ENCODE measurements at places on chromosomes 7 and 10.

- DNase-seq, result no peak
These were observed 35.5 kb downstream of the POM121L12 start for GRCh38 chr7:53070883-53071282.

DNA sequence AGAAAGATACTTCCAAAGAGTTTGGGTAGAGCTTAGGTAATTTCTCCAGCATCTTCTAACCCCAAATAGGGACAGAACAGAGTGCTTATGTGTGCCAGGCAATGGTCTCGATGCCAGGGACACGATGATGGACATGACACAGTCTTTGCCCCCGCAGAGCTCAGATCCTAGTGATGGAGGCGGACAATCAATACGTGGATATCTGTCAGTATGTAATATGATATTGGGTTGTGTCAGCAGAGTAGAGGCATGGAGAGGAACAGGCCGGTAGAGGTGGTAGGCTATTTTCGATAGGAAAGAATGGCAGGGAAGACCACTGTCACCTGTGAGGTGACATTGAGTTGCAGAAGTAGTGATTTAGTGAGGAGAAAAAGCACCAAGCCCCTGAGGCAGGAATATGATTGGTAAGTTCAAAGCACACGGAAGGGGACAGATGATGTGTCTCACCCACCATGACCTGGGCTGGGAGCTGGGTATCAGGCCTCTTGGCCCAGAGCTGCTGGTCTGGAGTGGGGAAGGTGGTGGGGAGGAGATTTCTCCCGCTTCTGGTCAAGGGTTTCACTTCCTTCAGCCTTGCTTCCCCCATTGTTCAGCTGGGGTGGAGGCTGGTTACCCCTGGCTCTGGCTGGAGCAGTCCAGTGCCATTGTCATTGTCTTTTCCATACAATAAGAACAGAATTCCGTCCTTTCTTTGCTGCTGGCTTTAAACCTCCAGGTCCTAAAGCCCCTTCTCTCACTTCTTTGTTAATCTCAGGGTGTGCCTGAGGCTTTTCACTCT is 36.0 kb upstream of the SRGN start:
- DNase-seq, result no peak

DNA sequence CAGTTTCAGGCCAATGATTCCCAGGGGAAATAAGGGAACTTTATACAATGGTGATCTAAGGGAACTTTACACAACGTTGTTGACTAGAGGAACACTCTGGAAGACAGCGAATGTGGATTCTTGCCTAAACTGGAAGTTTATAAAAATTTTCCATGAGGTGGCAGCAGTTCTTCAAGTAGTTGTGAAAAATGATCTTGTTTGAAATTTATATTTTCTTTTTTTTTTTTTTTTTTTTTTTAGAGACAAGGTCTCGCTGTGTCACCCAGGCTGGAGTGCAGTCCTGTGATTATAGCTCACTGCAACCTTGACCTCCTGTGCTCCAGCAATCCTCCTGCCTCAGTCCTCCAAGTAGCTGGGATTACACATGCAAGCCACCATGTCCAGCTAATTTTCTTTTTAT is 32.1 kb upstream of the GTF2I start:
- peak; percentile 61 for DNase-seq

DNA sequence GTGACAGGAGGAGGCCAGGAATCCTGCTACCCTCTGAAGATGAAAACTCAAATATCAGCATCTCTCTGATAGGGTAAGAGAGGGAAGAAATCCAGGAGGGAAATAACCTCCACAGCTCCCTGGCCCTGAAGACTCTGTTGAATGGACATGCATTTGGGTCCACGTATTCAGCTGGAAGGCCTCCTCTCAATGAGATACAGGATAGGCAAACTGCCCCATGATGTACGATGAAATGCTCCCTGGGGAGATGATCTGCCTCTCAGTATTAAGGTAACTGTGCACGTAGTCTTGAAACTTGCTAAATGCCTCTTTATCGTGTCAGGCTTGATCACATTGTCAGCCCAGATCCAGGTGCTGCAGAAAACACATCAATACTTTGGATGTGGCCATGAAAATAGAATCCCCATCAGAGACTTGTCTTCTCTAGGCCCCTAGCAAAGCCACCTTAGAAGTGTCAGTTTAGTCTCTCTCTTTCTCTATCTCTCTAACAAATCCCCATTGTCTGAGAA is 384.0 kb downstream of the KCNMA1 start:
- no peak for DNase-seq

DNA sequence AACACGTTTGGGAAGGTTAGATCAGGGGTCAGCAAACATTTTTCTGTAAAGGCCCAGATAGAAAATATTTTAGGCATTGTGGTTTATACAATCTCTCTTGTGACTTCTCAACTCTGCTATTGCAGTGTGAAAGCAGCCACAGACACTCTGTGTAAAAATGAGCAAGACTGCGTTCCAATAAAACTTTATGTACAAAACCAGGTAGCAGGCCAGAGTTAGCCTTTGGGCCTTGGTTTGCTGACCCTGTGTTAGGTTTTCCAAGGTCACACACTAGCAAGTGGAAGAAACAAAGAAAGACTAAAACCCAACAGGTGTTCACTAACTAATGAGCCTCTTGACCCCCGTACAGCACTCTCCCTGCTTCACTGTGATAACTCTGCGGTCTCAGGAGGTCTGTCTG is 14.9 kb upstream of the PAXIP1 start:
- no peak for DNase-seq

DNA sequence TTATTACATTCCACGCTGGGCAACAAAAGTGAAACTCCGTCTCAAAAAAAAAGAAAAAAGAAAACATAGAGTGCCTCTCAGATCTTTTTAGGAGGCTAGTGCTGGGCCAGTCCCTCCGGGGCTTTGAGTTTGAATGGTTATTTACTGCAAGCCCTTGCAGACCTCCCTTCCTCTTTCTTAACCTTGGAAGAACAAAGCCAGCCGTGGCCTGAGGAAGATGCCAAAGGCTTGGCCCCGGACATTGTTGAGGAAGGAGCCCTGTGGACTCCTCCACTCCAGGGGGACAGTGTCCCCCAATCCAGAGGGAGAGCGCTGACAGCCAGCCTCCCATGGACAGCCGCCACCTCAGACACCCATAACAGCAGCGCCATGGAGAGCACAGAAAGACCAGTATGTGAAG is 5.0 kb downstream of the TSPAN33 start:
- no peak for DNase-seq

- DNase-seq, result peak; percentile 29
These were observed 24.9 kb upstream of the FAM180A start for GRCh38 chr7:135773464-135773863.

- DNase-seq, result peak; percentile 76
These were observed 824.5 kb downstream of the TYW1 start for GRCh38 chr7:67821116-67821515.

DNA sequence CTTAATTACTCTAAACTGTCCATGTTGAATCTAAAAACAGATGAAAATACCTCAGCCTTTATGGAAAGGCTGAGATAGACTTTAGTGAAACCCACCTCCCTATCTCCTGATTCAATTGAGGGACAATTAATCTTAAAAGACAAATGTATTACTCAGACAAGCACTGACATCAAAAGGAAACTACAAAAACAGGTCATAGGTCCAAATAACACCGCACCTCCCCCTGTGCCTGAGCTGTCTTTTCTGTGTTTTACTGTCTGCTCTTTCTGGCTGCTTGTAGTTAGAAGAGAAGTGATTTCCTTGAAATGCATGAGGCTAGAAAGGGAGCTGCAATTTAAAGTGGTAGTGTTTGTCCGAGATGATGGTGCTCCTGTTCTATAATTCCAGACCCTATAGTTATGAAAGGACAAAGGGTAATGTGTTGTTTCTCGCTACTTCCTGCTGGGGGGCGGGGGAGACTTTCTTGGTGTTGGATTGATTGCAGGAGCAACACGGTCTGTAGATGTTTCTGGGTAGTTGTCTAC is 16.0 kb downstream of the AKR1C8 start:
- no peak for DNase-seq

GRCh38 chr7:151721236-151721635 is 155.7 kb downstream of the PRKAG2 start:
- DNase-seq, result no peak

DNA sequence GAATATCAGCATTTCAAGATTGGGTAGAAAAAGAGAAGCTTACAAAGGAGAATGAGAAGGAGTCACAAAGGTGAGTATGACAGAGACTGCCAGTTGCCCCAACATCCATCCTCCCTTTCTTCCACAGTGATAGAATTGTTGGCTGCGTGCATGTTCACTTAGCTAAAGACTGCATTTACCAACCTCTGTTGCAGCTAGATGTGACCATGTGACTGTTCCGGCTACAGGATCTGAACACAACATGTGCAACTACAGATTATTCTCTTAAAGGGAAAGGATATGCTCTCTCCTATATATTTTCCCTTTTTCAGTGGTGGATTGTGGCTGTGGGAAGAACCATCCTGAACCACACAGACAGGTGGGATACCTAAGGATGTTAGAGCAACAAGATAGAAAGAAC is 60.5 kb upstream of the ZNRF2 start:
- no peak for DNase-seq
